Cardiac muscle cell (in vitro differentiated cells and primary cell): ENCODE measurements at places on chromosomes 5 and 9.

- DNase-seq = no peak
These were observed 95.9 kb upstream of the GNAQ start for GRCh38 chr9:78127279-78128225.

DNA sequence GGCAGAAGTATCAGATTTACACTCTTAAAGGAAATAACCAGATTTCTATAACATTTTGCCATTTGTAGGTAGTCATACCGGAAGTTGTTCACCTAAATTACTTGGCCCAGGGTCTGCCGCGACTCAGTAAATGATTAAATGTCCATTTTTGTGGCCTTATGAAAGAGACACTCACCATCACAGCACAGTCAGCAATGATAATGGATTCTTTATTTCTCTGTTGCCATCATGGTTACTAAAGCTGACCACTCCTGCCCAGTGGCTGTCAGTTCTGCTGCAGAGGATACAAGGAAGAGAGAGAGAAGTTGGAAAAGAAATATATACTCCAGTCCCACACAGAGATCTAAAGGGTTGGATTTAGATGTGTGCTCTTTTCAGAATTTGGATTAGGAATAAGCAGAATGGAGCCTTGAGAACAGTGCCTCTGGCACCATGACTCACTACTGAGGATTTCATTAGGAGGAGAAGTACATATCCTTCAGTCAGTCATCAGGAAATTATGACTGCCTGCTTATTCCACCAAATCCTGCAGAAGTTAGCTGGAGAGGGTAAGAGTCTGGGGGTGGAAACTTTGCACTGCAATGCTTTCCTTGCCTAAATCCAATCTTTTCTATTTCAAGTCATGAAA, 72.8 kb upstream of the EFNA5 start:
- no peak for DNase-seq

GRCh38 chr9:77841739-77842386, 189.7 kb downstream of the GNAQ start:
- no peak for DNase-seq

- peak; percentile 39 for DNase-seq
These were observed 32.4 kb downstream of the GOLGA2 start for GRCh38 chr9:128243215-128244018.
